K562 (cell line): ENCODE measurements at places on chromosomes 11 and 22.
A peak's percentile ranks its signal among the peaks of the same experiment; 100 is the strongest.

DNA sequence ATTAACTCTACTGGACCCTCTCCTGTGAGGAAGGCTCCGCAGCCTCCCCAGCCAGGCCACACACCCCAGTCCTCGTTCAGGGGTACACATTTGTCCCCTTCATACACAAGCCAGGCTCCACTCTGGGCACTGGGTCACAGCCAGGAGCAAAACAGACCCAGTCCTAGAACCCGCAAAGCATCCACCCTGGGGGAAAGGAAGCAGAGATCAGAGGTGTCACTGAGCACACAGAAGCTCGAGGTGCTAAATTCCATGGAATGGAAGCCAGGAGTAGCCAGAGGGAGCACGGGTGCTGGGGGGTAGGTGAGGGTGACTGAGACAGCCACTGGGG, 43.6 kb upstream of the TH start:
- H3K36me3 ChIP-seq = no peaks in the 10 kb centered on the region
- no peak overlapping the region for H3K4me3 ChIP-seq
- H3K27ac ChIP-seq = no peak overlapping the region
- H3K4me1 ChIP-seq = peaks cover 35% of the 10 kb centered on the region
- DNase-seq = no peak
- peaks cover 18% of the 10 kb centered on the region; the same call in 2 of the 3 replicates for H3K27me3 ChIP-seq

GRCh38 chr11:36419791-36420424, 90.2 kb downstream of the TRAF6 start:
- no peak overlapping the region for H3K27ac ChIP-seq
- no peak for DNase-seq
- H3K4me3 ChIP-seq = no peak overlapping the region

DNA sequence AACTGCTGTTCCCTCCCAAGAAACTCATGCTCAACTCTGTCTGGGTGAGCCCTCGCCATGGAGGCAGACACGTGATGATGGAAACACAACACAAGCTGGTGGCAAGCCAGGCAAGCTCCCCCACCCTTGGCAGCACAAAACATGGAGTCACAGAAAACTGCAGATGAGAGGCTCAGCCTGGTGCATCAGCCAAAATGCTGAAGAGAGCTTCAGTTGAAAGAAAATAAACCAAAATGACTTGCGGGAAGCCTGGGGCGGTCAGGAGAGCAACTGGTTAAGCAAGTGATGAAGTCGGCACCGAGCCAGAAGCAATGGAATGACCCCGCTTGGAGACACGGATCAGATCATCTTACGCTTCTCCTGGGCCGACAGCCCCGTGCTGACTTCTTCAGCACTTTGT, 68.3 kb downstream of the C11orf58 start:
- no peaks in the 10 kb centered on the region for H3K4me1 ChIP-seq
- no peaks in the 10 kb centered on the region for H3K36me3 ChIP-seq
- H3K4me3 ChIP-seq = no peak overlapping the region
- peaks cover 67% of the 10 kb centered on the region for H3K27me3 ChIP-seq
- H3K27ac ChIP-seq = no peak overlapping the region

- H3K36me3 ChIP-seq = no peaks in the 10 kb centered on the region
- H3K27me3 ChIP-seq = no peaks in the 10 kb centered on the region
- H3K4me1 ChIP-seq = no peaks in the 10 kb centered on the region
- no peak for DNase-seq
- no peak overlapping the region for H3K27ac ChIP-seq
- no peak overlapping the region for H3K4me3 ChIP-seq
Measured at GRCh38 chr11:130510407-130511006, 62.1 kb downstream of the ADAMTS15 start.

- DNase-seq = no peak
- no peak overlapping the region for H3K4me3 ChIP-seq
- H3K36me3 ChIP-seq = peaks cover 21% of the 10 kb centered on the region; the same call in 2 of the 3 replicates
- no peak overlapping the region for H3K27ac ChIP-seq
- H3K27me3 ChIP-seq = no peaks in the 10 kb centered on the region
Measured at GRCh38 chr11:9525116-9525515, 48.4 kb upstream of the WEE1 start.

DNA sequence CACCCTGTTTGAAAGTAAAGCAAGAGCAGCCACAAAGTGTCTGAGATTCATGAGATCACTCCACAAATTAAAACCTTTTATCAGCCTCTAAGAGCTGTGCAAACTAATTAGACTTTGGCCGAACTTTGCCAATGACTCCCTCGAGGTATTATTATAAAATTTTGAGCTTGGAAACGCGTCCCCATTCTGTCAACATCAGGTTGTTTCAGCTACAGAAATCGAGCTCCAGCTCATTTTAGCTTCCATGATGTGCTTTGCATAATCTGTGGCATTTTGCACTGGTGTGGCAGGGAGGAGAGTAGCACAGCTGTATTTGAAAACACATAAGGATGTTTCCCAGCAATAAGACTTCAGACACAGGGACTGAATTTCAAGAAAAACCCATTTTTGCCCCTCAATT, 872.2 kb downstream of the NTM start:
- no peaks in the 10 kb centered on the region for H3K36me3 ChIP-seq
- no peak overlapping the region for H3K4me3 ChIP-seq
- H3K4me1 ChIP-seq = no peaks in the 10 kb centered on the region
- no peak for DNase-seq

- no peaks in the 10 kb centered on the region for H3K36me3 ChIP-seq
- DNase-seq = no peak
- no peak overlapping the region for H3K27ac ChIP-seq
Measured at GRCh38 chr11:37422511-37422910, 824.5 kb upstream of the RAG2 start.

- no peak overlapping the region for H3K4me3 ChIP-seq
- no peaks in the 10 kb centered on the region for H3K4me1 ChIP-seq
- no peaks in the 10 kb centered on the region for H3K27me3 ChIP-seq
- no peak overlapping the region for H3K27ac ChIP-seq
- H3K36me3 ChIP-seq = no peaks in the 10 kb centered on the region
Measured at GRCh38 chr11:135033540-135033939, 621.5 kb upstream of the B3GAT1 start.

GRCh38 chr11:123062892-123063825, 1.2 kb upstream of the HSPA8 start:
- no peaks in the 10 kb centered on the region for H3K27me3 ChIP-seq
- peak overlapping the region; percentile 100 for H3K27ac ChIP-seq
- H3K36me3 ChIP-seq = peaks cover 38% of the 10 kb centered on the region
- H3K4me1 ChIP-seq = peaks cover 3% of the 10 kb centered on the region; the same call in 1 of the 2 replicates
- H3K4me3 ChIP-seq = peak overlapping the region; percentile 89

DNA sequence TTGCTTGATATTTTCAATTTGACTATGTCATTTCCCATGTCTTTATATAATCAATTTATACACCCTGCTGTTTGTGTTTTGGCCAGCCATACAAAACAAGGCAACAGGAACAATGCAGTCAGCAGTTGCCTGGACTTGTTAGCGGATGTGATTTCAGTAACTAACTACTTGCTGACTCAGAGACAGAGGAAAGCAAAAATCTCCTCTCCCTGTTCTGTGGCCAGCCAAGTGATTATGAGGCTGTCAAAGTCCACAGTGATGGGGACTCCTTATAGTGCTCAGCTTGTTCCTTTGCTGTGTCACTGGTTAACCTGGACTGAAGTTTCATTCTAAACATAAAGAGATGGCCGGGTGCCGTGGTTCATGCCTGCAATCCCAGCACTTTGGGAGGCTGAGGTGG, 32.6 kb upstream of the APLP2 start:
- 0 out of 2 replicates have a peak, but pooled peaks cover under 1% of the 10 kb centered on the region for H3K27me3 ChIP-seq
- no peak for DNase-seq
- H3K36me3 ChIP-seq = no peaks in the 10 kb centered on the region
- peaks cover 10% of the 10 kb centered on the region for H3K4me1 ChIP-seq
- no peak overlapping the region for H3K4me3 ChIP-seq
- H3K27ac ChIP-seq = no peak overlapping the region

- no peak overlapping the region for H3K27ac ChIP-seq
- H3K4me3 ChIP-seq = no peak overlapping the region
- H3K27me3 ChIP-seq = peaks cover 28% of the 10 kb centered on the region
- no peaks in the 10 kb centered on the region; the same call in 2 of the 3 replicates for H3K4me1 ChIP-seq
Measured at GRCh38 chr11:11965192-11965591, 43.2 kb downstream of the DKK3 start.
